Hindlimb muscle (tissue), 1 donor: ENCODE measurements at places on chromosomes 3 and 15. TPM values are rescaled to one million over a fixed set of nuclear protein-coding genes. Genes with fewer than 3 reads are reported as not detected.

DNA sequence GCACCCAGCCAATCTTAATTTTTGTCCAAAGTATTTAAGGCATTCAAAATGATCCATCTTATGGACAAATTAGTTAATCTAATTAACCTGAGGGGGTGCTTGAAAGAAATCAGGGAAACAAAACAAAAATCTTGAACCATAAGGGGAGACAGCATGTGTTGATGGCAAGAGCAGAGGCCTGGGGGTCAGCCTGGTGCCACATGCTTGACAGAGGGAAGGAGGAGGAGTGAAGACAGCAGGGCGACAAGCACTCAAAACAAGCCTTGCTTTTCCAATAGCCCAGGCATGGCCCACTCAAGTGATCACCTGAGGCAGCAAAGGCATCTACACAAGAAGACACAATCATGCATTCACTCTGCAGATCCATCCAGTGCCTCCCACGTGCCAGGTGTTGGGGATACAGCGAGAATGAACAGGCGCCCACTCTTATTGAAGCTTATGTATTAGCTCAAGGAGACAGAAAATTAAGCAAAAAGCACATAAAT is 25.0 kb upstream of the MGLL start:
- DNase-seq = no peak

DNA sequence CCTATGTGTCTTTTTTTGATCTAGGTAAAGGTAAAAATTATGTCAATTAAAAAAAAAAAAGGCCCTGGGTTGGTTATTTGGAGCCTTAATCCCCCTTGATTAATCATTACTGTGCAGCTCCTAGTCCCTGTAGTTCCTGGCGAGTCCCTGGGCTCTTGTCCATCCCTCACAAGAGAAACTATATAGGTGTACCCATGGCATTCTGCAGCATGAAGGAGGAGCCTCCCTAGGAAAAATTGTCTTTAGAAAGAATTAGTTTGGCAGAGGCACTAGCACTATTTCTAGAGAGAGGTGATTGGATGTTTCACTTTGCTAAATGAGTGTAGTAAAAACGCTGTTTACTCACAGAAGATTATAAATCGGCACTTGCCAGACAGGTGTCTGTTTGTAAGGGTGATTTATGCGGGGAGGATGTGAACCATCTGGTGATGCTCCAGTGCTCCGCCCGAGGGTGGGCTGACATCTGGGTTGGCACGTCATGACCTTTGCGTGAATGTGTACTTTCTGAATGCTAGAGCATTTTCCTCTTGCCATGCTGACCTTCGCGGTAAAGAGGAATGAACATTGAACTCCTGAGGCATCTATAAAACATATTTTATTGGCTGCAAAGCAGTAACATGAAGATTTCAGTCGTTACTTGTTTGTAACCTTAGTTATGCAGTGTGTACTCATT is 12.6 kb downstream of the PLCL2 start:
- no peak for DNase-seq

DNA sequence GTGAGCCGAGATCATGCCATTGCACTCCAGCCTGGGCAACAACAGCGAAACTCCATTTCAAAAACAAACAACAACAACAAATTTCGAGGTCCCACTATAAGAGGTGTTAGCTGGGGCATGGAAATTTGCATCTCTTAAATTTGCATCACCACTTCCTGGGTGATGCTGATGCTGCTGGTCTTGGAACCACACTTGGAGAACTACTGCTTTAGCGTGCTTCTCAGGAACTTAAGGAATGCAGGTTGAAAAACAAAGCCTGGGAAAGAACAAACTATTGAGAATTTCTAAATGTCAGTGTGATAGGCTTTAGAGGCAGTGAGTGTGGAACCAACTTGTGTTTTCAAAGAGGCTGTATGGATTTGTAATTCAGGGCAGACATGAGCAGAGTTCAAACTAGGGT is 858.4 kb upstream of the ARPP21 start:
- DNase-seq = no peak

DNA sequence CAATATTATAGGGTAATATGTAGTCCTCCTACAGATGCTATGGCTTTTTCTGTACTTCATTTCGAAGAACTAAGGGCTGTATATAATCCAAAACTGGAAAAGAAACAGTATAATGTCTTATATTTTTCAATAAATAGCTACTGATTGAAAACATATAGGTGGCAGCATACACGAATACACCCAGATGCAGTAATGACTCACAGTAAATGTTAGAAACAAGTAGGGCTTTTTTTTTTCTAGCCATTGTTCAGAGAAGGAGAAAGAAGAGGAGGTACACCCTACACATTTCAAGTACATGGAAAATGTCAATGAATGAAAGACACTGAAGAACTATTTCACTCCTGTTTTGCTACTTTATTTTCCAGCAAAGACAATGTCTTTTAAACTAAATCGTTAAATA is 9.4 kb downstream of the DAZL start:
- no peak for DNase-seq

Gene AADACL2
- polyA plus RNA-seq = 0.31 TPM

DNA sequence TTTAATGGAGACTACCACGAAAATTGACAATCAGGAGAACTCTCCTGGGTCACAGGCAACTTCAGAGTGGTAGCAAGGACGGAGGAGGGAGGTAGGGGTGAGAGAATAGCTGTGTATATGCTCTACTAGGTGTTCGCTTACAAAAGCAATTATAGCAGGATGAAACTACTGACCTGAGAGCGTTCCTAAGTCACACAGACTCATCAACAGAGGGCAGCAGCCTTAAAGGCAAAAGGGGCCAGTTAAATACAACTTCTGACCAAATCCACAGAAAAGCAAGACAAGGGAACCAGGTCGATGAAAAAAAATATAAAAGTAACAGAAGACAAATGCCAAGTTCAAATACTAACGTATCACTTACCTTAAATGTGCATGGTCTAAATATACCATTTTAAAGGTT is 894.6 kb downstream of the PLOD2 start:
- no peak for DNase-seq

- DNase-seq = no peak
Measured at GRCh38 chr3:62601238-62602070, 228.1 kb upstream of the FEZF2 start.

Gene ITIH3
- polyA plus RNA-seq = 1.1 TPM

Gene UQCC5
- 12.2 TPM for polyA plus RNA-seq

DNA sequence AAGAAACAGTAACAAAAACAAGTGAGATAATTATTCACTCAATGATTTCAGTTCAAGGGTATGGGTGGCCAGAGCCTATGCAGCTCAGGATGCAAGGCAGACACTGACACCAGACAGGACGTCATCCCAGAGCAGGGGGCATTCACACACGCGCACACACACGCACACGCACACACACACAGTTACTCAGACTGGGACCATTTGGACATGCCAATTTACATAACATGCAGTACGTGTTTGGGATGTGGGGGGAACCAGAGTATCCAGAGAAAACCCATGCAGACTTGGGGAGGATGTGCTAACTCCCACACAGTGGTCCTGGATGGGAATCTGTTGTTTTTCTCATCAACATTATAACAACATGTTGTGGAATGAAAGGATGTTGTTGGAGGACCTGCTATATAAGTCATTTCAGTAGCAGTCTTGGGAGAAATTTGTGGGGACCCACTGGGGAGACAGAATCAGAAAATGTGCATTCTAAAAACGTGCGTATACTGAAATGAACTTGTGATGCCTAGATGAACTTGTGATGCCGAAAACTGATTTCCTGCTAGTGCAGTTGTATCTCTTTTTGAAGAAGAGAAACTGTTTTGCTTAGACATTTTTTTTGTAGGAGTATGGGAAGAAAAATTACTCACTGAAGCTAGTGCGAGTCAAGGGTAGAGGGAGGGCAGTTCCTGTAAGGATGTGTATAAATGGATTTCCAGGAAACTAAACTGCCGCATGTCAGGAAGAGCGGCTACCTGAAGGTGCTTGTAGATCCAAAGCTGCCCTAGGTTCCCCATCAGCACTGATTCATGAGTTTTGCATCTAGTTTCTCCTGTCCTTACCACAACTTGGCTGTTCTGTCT is 25.2 kb downstream of the CD200 start:
- DNase-seq = peak; percentile 44

- no peak for DNase-seq
Measured at GRCh38 chr15:55260562-55261131, 29.0 kb downstream of the RAB27A start.

- peak; percentile 58 for DNase-seq
Measured at GRCh38 chr3:24493746-24494617, 668 bp downstream of the THRB start.
